ENCODE measurements at places on chromosomes 16 and 17.

GRCh38 chr17:65060631-65061254 lies 4.2 kb upstream of the GNA13 start:
- no peak for DNase-seq

GRCh38 chr16:88925540-88925887 lies 51.5 kb downstream of the CBFA2T3 start:
- DNase-seq = no peak

DNA sequence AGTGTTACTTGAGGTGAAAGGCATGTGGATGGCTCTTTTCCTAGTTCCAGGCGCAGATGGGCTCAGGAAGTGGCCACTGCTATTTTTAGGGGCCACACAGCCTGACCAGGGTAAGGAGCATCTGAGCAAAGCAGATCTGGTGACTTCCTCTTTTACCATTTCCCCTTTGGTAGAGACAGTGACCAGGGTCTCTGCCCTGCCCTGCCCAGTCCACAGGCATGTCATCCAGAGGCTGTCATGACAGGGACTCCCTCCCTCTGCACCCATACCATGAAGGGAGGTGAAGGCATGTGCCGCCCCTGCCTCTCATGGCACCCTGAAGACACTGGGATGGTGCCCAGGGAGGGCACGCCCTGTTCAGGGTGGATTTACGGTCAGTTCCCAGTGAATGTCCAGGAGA lies 2.2 kb downstream of the PLA2G15 start:
- no peak for DNase-seq

GRCh38 chr16:85330694-85331188 lies 218.5 kb upstream of the CIBAR2 start:
- peak; percentile 62 for DNase-seq

DNA sequence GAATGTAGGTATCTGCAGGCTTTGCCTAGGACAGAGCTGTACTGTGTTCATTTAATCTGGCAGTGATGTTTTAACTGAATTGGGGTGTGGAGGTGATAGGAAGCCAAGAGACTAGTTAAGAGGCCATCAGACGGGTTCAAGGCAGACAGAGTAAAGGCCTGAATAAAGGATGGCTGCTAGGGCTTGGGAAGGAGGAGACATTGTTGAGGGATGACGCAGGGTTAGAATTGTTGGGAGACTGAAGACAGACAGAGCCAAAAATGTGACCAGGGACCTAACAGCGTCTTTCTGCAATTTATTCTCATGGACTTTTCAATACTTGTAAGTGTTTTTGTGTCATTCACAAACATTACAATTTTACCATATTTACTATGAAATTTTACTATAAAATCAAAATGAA lies 48.6 kb upstream of the MYH10 start:
- no peak for DNase-seq

- no peak for DNase-seq
These were observed 74.1 kb downstream of the NT5M start for GRCh38 chr17:17377071-17377967.

- no peak for DNase-seq
These were observed 5.6 kb upstream of the ZFHX3 start for GRCh38 chr16:73053364-73054124.

- DNase-seq = no peak
These were observed 3.5 kb downstream of the SOCS1 start for GRCh38 chr16:11252482-11252931.

GRCh38 chr16:19559242-19559910 lies 3.9 kb downstream of the VPS35L start:
- peak; percentile 46 for DNase-seq

GRCh38 chr17:77327181-77327565 lies 186.4 kb downstream of the SEC14L1 start:
- no peak for DNase-seq

DNA sequence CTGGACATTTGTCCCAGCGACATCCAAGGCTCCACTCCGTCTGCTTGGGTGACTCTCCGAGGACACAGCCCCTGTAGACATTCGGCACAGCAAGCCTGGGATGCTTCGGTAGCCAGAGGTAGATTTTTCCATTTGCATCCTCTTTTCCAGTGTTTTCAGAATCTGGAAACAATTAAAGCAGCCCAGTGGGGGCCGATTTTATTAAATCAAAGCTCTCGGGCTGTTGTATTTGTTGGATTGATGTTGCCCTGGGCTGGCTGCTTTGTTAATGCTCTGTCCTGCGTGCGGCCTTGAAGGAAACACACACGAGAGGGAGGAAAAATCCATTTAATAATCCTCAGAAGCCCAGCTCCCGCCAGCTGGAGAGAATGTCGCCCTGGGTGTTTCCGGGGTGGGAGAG lies 158.1 kb upstream of the CIBAR2 start:
- DNase-seq = no peak

DNA sequence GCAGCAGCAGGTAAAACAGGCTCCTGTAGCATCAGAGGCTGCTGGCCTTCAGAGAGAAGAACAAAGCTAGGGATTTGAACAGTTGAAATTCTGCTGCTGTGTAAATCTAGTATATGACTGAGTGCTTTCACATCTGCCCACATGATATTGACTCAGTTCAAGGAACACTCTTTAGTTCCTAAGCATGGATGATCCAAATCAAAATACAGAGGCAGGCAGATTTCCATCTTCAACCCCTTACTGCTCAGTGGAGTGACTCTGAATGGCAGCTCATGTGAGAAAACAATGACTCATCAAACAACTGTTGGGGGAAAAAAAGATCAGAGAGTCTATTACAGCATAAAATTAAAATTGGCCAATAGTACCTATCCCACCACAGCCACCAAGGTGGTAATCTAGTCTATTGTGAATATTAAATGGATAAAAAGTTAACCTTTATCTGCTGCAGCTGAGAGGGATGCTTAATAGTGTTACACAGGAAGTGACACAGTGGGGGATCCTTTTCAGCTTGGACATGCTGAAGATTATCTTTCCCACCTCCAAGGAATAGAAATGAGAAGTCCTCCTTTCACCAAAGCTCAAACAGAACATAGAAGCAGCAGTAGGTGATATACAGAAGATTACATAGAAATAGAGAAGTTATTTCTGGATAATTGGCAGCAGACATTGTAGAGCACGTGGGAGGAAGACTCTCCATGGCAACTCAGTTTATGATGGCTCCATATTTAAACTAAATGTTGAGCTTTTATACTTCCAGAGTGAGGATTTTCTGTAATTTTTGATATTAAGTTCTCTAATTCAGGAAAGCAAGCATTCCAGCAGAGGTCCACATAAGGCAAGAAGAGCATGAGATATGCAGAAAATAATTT lies 239.7 kb upstream of the ERCC4 start:
- DNase-seq = no peak

DNA sequence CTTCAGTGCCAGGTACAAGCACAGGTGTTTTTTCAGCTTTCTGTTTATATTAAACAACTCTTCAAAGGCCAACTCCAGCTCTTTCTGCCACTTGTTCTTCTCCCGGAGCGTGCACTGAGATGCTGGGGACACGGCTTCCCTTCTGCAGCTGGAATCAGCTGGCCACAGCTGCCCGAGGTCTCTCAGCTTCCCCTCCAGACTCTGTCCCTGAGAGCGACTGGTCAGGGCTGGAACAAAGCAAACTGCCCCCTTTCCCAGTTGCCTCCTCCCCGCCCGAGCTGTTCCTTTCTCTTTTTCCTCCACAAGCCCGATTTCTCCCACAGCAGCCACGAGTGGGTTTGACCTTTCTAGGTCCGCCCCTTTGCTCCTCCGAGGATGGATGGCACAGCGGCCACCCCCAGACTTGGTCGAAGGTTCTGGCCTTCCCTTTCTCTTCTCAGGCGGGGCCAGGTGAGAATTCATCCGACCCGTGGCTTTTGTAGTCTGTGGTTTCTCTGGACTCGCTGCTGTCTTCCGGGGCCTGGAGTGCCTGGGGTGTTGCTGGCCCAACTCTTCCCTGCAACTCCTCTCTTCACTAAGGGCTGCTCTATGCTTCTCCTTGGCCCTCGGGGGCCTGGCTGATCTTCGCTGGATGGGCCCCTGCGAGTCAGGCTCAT lies 11.5 kb downstream of the CEP295NL start:
- no peak for DNase-seq

DNA sequence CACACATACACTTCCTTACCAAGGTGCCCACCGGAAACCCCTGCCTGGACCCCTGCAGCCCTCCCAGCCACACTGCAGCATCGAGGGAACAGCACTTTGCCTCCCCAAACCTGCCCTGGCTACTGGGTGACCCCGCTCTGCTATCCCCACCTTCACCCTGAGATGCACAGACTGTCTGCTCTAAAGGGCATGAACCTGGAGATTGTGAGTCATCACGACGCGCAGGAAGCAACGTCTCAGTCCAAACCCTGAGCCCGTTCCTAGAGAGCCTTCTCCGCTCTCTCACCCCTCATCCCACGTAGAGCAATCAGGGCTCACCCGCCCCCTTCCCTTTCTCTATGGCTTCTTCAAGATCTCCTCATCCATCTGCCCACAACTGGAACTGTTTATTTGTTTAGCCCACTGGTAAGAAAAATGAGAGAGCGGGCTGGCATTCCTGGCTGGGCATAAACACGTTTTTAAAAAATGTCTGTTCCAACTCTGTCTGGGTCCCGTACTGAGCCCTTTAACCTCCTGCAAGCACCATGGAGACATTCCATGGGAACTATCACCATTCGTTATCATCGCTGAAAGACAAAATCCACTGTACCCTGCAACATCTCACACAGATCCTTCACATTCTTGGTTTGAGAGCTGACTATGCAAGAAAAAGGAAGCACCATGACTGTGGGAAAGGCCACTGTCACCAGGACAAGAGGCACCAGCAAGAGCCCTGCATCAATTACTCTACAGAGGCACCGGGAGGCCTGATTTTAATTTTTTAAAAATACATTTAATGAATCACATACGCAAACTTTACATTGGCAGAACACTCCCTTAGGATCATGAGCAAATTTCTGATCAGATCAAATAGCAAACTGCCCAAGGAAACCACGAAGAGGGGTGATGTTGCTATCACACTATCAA lies 28.2 kb downstream of the ZFHX3 start:
- DNase-seq = peak; percentile 49

DNA sequence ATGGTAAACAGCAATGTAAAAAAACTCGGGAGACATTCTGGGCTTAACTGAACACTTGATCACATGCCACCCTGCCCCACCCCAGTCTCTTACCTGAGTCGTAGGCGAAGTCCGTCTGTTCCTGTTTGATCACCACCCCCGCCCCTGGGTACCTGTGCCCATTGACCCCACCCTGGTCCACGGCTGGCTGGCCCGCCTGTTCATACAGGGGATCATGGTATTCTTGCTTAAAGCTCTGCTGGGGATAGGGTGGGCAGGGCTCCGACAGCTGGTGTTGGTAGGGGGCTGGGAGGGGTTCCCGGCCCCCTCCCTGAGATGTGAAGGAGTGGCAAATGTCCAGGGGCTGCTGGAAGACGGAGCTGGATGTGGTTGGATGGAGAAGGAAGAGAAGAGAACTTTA lies 13.6 kb downstream of the ETV4 start:
- no peak for DNase-seq

DNA sequence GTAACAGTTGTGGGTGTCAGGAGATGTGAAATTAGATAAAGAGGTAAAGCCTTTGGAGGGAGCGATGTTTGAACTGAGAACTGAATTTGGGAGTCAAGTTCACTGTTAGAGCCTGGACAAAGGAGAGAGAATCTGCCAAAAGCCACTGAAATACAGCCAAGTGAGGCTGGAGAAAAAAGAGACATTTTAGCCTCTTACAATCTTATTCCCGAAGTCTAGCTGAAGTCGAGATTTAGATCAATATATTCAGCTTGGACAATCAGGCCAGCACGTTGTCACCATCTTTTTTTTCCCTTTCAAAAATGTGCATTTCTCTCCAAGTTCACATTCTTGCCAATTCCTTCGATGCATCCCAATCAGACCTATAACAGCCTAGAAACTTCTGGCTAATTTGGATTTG lies 312.2 kb downstream of the RBFOX1 start:
- DNase-seq = no peak

DNA sequence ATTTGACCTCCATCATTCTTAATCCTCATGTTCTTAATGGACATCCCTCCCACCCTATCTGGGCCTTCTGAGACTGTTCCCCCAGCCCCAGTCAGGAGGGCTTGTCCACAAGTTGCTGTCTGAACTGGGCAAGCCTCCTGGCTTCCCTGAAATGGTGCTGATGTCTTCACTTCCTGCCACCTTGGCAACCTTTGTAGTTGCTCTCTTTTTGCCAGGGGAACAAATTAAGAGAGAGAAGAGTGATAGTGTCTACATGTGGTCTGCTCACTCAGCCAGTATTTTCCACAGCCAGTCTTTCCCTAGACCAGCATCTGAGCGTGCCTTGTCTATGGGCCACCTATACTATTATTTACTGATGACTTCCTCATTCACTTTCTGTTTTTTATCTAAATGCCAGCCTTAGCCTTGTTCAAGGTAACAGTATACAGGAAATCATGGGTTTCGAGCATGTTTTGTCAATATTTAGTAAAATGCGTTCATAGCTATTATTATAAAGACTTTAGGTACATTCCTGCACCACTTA lies 710.1 kb downstream of the MAF start:
- DNase-seq = no peak

DNA sequence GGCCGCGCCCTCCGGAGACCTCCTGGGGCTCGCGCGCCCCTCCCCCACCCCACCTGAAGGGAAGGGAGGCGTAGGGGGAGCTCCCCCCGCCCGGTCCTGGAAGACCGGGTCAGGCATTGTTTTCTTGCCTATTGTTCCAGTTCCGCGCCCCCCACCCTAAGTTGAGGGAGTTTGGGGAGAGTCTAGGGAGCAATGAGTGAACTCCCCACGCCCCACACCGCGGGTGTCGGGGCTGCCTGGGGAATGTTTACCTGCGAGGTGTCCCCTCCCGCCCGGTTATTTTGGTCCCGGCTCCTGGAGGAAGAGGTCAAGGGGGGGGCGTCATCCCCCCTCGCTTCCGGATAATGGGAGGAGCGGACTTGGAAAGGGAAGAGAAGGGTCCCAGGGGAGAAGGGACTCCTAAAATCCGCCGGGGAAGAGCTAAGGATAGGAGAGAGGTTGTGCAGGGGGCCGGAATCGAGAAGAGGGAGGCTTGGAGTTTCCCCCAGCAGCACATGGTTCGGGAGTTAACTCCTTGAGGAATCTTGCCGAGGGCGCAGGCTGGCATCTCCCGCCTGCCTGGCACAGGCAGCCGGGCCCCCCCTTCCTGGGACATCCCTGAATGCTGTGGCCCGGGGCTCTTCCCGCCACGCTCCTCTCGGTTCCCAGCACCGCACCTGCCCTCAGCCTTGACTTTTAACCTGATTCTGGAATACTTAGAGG lies 881 bp downstream of the MLLT6 start:
- DNase-seq = no peak

DNA sequence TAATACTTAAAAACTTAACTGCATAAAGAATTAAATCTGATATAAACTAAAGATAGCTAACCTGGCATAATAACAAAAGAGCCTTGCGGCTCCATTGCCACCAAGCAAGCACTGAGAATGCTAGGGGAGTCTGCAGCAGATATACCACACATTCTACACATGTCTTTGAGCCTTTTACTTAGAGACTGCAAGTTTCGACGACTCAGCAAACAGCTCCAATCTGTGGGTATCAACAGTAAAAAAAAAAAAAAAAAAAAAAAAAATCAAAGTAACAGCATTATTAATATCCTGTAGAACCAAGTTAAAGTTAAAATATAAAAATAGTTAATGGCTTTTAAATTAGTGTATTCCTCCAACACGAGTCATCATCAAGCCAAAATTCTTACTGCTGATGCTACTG lies 27.8 kb upstream of the INTS2 start:
- no peak for DNase-seq

GRCh38 chr17:63961355-63962212 lies 11.1 kb downstream of the SCN4A start:
- DNase-seq = no peak

Data from AG04450 (cell line).